ENCODE measurements at places on chromosomes 12 and 14. TPM values are rescaled to one million over a fixed set of nuclear protein-coding genes. Genes with fewer than 3 reads are reported as not detected.
A peak's percentile ranks its signal among the peaks of the same experiment; 100 is the strongest.

NPFF gene
- polyA plus RNA-seq: 5.9 TPM

DNA sequence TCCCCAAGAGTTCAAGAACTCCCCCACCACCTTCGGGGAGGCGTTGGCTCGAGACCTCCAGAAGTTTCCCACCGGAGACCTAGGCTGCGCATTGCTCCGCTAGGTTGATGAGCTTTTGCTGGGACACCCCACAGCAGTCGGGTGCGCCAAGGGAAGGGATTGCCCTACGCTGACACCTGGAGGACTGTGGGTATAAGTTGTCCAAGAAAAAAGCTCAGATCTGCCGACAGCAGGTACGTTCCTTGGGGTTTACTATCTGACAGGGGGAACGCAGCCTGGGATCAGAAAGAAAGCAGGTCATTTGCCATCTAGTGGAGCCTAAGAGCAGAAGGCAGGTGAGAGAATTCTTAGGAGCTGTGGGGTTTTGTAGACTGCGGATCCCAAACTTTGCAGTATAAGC is 98.8 kb downstream of the FRMD6 start:
- no peak overlapping the region for H3K4me3 ChIP-seq
- no peaks in the 10 kb centered on the region for H3K27me3 ChIP-seq
- no peaks in the 10 kb centered on the region for H3K36me3 ChIP-seq
- H3K4me1 ChIP-seq: no peaks in the 10 kb centered on the region
- no peak overlapping the region for H3K27ac ChIP-seq
- no peak for DNase-seq

DNA sequence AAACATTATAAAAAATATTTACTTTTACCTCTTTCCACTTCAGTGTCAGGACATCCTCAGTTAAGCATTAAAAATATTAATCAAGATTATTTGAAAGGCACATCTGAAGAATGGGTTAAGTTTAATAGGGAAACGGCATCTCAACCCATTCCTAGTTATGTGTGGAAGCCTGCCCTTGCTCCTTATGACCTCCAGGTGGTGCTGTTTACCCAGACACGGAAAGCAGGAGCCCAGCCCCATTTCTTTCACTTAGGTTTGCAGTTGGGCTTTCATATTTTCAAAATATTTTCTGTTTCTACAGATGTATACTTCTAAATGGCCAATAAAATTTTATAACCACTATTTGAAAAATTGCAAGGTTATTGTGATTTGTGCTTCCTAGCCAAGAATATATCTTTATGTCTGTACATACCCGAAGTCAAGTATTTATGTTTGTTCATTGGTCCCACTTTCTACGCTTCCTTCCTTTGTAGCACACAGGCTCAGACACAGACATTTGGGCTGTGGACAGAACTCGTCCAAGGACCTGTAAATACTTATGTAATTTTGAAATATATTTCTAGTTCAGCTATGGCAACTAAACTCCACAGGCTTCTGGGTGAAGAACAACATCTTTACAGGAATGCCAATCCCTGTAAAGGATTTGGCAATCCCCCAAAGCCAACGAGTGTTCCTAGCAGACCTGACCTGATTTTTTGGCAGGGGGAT is 247.1 kb downstream of the AKAP6 start:
- no peaks in the 10 kb centered on the region for H3K27me3 ChIP-seq
- H3K4me1 ChIP-seq: no peaks in the 10 kb centered on the region
- peak; percentile 75 for DNase-seq
- H3K27ac ChIP-seq: peak overlapping the region; percentile 11
- H3K4me3 ChIP-seq: no peak overlapping the region

DNA sequence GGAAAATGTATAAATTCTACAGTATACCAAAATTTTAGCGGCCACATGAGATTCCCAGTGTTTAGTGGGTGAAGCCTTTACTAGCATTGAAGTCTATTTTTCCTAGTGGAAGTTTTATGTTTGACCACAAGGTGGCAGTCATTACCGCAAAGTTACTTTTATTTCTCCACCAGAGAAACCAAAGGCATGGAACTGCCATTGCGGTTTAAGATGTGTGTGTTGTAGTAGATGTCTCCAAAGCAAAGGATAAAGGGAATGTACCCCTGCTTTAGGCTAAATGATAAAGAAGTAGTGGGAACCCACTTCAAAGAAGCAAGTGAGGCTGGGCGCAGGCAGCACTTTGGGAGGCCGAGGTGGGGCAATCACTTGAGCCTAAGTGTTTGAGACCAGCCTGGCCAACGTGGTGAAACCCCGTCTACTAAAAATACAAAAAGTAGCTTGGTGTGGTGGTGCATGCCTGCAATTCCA is 140.5 kb downstream of the PRKCH start:
- DNase-seq: peak; percentile 77
- H3K27ac ChIP-seq: no peak overlapping the region
- H3K4me3 ChIP-seq: no peak overlapping the region
- H3K27me3 ChIP-seq: peaks cover 2% of the 10 kb centered on the region
- no peaks in the 10 kb centered on the region for H3K36me3 ChIP-seq
- peaks cover 11% of the 10 kb centered on the region for H3K4me1 ChIP-seq

GRCh38 chr14:53953828-53954550 is 2.6 kb downstream of the BMP4 start:
- peak; percentile 64 for DNase-seq
- H3K27me3 ChIP-seq: peaks cover 92% of the 10 kb centered on the region
- peak overlapping the region; percentile 71 for H3K27ac ChIP-seq
- H3K4me1 ChIP-seq: peaks cover 52% of the 10 kb centered on the region

DNA sequence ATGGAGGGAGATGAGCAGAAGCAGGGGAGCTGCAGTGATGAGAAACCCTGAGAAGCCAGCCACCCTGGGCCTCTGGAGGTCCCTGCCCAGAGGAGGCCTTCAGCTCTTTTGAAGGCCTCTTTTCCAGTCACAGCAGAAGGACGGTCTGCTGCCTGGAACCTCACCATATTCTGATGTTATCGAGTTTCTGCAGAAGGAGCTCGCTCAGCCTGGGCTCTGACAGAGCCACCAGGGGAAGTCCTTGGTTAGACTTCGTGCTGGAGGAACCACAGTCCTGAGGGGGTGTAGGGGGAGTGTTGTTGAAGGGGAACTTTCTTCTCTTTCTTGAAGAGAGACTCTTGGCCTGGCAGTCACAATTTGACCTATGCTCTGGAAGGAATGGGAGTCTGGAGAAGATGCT is 25.1 kb upstream of the BATF start:
- no peak overlapping the region for H3K4me3 ChIP-seq
- H3K27ac ChIP-seq: no peak overlapping the region
- no peaks in the 10 kb centered on the region for H3K36me3 ChIP-seq
- no peak for DNase-seq
- no peaks in the 10 kb centered on the region for H3K4me1 ChIP-seq
- no peaks in the 10 kb centered on the region for H3K27me3 ChIP-seq

DNA sequence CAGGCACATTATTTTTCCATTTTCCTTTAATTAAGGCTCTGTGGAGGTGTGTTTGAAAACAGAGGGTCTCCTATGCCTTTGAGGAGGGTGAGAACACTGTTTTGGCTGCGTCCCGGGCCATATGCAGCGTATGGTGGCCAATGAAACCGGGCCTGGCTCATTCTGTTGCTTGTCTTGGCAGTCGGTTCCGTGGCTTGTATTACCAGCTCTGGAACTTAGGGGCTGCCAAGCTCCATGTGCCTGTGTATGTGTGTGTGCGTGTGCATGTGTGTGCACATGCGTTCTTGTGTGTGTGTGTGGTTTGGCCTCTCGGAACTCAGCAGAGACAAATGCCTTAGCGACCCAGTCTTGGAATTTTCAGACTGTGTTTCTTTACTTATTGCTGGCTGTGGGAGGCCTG is 2.7 kb downstream of the JDP2 start:
- DNase-seq: peak; percentile 95
- peaks cover 15% of the 10 kb centered on the region for H3K36me3 ChIP-seq
- peak overlapping the region; percentile 81 for H3K27ac ChIP-seq
- peaks cover 55% of the 10 kb centered on the region for H3K4me1 ChIP-seq
- H3K4me3 ChIP-seq: peak overlapping the region; percentile 61

APOF gene
- polyA plus RNA-seq: not detected

TUNAR gene
- polyA plus RNA-seq: 86.4 TPM

- no peak overlapping the region for H3K4me3 ChIP-seq
- H3K27ac ChIP-seq: no peak overlapping the region
- no peak for DNase-seq
- peaks cover 2% of the 10 kb centered on the region for H3K36me3 ChIP-seq
Measured at GRCh38 chr14:63611078-63611477, 30.6 kb downstream of the WDR89 start.

DNA sequence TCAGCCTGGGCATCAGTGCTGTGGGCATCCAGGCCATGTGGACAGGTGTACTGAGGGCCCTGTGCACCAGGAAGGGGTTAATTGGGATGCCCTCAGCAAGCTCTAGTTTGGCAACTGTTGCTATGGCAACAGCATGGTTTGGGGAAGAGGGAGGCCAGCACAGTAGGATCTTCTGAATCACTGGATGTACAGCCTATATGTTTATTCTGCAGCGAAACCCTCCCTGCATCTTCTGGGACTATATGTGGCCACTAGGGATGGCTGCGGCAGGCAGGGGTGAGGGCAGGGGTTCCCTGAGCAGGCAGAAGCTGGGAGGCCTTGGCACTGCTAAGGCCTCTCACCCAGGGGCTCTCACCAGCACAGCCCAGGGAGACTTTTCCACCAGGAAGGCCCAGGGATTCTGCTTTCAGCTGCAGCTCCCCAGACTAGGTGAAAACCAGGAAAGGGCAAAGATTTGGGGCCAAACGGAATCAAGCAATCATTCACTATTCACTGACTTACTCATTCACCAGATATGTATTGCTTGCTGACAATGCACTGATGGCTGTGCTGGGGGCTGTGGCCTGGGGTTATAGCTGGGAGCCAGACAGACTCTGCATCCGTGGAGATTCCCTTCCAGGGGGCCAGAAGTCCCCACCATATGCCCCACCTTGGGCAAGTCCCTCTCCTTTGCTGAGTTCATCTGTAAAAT is 42.8 kb downstream of the IRF2BPL start:
- H3K27ac ChIP-seq: peak overlapping the region; percentile 78
- no peaks in the 10 kb centered on the region for H3K36me3 ChIP-seq
- no peak overlapping the region for H3K4me3 ChIP-seq
- no peaks in the 10 kb centered on the region for H3K27me3 ChIP-seq

FBXO21 gene
- polyA plus RNA-seq: 81.2 TPM

DNA sequence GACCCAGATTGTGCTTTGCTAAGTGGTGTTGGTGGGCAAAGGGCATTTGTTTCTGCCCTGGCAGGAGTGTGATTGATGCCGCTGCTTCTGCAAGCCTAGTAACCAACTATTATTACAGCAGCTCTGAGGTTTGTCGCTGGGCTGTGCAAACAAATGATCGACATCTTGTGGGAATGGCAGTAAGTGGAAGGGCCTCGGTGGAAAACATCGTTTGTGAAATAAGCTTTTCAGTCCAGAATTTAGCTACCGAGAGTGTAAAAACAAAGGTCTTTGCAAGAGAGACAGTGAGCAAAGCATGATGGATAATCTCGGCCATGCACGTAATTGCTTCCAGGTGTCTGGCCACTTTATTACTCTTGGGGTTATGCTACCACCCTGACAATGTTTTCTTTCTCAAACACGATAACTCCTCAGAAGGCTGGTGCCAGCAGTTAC is 397.7 kb upstream of the PRICKLE1 start:
- H3K4me1 ChIP-seq: no peaks in the 10 kb centered on the region
- no peak overlapping the region for H3K4me3 ChIP-seq
- H3K36me3 ChIP-seq: no peaks in the 10 kb centered on the region
- peak; percentile 66 for DNase-seq

KLRF1 gene
- polyA plus RNA-seq: 0.24 TPM

DNA sequence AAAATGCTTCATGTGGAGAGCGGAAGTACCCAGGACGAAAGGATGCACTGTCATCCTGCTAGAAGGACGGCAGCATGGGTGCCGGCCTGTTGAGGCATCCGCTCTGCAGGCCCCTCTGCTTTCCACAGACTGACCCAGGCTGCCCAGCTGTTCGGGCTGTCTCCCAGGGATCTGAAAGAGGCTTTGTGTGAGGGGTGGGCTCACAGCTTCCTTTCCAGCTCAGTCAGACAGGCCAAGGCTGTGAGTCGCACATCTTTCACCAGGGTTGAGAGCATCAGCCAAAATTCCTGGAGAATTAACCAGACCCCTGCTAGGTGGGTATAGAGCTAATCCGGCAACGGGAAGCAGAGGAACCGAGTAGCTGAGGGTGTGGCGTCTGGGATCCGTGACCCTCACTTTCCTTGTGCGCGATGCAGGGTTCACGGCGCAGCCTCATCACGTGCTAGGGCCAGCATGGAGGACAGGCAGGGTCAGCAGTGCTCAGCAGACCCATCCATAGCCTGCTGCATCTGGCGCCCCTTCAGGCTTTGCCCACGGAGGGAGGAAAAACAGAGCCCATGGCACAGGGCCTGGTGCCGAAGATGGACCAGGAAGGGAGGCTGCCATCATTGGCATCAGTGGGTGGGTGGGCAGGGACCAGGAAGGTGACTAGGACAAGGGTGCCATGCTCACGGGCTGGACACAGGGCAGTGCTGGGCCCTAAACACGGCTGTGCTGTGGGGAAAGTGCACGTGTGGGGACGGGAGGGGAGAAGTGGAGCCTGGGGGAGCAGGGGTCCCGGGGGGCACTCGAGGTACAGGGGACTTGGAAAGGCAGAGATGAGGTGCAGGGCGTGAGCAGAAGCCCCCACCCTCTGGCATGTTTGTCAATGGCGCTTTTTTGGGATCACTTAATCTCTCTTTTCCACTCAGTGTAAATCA is 9.2 kb upstream of the SIVA1 start:
- no peak for DNase-seq
- no peaks in the 10 kb centered on the region for H3K27me3 ChIP-seq

- peaks cover 22% of the 10 kb centered on the region for H3K4me1 ChIP-seq
- peaks cover 42% of the 10 kb centered on the region for H3K27me3 ChIP-seq
- peaks cover 9% of the 10 kb centered on the region for H3K36me3 ChIP-seq
- no peak overlapping the region for H3K4me3 ChIP-seq
Measured at GRCh38 chr12:48966177-48966895, 5.2 kb downstream of the WNT10B start.

CALCOCO1 gene
- polyA plus RNA-seq: 120 TPM

DNA sequence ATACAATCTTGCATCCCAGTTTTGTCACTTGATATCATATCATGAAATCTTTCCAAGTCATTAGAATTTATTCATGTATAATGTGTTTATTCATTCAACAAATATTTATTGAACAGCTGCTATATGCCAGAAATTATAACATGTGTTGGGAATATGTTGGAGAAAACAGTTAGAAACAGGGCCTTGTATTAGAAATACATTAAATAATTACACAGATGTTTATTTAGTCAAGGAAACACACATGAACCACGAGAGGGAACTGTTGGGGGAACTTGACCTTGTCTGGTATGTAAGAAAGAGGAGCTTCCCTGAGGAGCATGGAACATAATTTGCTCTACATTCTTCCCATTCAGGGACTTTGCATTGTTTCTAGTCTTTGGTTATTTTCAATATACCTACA is 191.7 kb upstream of the FRMD6 start:
- H3K27me3 ChIP-seq: no peaks in the 10 kb centered on the region
- no peak overlapping the region for H3K4me3 ChIP-seq
- no peaks in the 10 kb centered on the region for H3K36me3 ChIP-seq
